ENCODE measurements at places on chromosomes 3 and 15. TPM values are rescaled to one million over a fixed set of nuclear protein-coding genes. Genes with fewer than 3 reads are reported as not detected.

Gene CCDC80
- 19.4 TPM for total RNA-seq

DNA sequence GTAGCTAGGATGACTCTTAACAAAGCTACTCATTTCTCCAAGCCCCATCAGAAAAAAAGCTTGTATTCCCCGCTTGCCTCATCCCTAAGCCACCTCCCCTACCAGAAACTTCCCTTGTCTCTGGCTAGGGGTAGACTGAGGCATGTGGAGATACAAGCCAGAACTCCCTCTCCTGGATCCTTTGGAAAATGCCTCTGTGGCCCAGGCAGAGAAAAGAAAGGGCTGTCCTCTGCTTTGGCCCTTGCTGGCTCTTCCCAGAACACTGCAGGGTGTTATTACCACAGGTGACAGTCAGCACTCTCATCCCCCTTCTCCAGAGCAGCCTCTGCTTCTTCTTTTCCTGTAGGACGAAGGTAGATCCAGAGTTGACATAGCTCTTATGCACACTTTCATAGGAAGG, 15.2 kb downstream of the RMDN3 start:
- no peak for DNase-seq

DNA sequence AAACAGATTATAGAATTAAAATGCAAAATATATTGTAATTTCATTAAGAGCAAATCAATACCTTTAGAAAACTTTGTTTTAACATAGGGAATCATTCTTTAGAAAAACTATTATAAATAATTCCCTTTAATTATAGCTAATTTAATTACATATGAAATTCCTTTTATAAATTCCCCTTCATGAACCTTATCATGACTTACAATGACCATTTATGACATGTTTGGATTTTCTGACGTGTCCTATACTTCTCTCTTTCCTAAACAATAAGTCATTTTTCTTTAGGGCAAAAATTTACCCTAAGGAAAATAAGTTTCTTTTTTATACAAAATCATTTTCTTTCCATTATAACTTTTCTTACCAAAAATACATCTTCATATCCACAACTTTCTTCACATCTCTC, 37.8 kb downstream of the PRR20G start:
- DNase-seq = no peak

DNA sequence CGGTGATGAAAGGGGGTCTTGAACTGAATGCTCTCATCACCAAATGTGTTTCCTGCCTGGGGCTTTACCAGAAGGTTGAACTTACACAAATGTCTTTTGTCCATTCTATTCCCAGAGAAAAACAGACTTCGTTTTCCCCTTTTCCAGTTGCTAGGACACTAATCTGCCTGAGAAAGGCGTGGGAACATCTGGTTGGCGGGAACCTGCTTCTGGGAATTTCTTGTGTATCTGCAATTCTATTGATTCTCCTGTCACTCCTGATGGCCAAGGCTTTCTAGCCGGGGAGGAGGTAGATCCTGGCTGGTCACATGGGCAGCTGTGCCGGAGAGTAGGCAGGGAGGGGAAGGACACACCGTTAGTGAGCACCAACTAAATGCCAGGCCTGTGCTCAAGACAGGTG, 31.1 kb upstream of the CCDC174 start:
- no peak for DNase-seq

Data from Caco-2 (cell line).